ENCODE measurements at places on chromosomes 13 and 19. TPM values are rescaled to one million over a fixed set of nuclear protein-coding genes. Genes with fewer than 3 reads are reported as not detected.
A peak's percentile ranks its signal among the peaks of the same experiment; 100 is the strongest.

- no peak for DNase-seq
Measured at GRCh38 chr13:99311137-99311536, 3.9 kb upstream of the GPR183 start.

- DNase-seq = peak; percentile 42
Measured at GRCh38 chr13:113367020-113367560, 3.2 kb upstream of the GRTP1 start.

- no peak for DNase-seq
Measured at GRCh38 chr19:4049432-4049831, 17.3 kb downstream of the ZBTB7A start.

- DNase-seq = no peak
Measured at GRCh38 chr13:94993616-94994015, 281.3 kb upstream of the SOX21 start.

DNA sequence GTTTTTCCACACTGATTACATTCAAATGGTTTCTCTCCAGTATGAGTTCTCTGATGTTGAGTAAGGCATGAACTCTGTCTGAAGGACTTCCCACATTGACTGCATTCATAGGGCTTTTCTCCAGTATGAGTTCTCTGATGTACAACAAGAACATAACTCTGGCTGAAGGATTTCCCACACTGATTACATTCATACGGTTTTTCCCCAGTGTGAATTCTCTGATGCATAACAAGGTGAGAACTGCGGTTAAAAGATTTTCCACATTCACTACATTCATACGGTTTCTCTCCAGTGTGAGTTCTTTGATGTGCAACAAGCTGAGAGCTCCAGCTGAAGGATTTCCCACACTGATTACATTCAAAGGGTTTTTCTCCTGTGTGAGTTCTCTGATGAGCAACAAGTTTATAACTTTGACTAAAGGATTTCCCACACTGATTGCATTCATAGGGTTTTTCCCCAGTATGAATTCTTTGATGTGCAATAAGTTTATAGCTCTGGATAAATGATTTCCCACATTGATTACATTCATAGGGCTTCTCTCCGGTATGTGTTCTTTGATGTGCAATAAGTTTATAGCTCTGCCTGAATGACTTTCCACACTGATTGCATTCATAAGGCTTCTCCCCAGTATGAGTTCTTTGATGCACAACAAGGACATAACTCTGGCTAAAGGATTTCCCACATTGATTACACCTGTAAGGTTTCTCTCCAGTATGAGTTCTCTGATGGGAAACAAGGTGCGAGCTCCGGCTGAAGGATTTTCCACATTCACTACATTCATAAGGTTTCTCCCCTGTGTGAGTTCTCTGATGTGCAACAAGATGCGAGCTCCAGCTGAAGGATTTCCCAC is 23.5 kb downstream of the ZNF180 start:
- no peak for DNase-seq

GRCh38 chr19:56177564-56178243 is 1.9 kb downstream of the GALP start:
- DNase-seq = no peak

DNA sequence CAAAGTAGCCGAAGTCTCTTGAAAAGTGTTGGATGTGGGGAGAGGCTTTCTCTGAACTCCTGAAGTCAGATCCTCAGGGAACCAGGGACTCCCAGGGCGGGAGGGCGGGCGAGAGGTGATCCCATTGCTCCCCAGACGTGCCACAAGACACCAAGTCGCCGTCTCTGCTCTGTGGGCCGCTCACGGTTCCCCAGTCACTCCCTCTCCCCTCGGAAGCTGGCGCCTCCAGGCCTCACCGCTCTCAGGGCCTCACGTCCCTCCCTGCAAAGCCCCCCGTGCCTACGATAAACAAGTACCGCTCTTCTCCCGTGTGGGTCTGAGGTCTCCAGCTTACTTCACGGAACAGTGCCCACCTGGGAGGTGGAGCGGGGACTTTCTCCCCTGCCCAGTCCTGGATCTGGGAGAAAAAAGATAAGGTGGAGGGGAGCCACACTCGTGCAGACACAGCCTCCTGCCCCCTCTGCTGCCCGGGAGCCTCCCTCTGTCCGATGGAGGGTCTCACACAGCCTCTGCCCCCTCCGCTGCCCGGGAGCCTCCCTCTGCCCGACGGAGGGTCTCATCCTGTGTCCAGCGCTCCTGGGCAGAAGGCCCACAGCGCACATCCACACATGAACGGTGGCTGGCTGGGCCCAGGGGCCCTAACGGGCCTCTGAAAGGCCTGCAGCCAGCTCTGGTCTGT is 50.7 kb downstream of the GAS6 start:
- DNase-seq = no peak

DNA sequence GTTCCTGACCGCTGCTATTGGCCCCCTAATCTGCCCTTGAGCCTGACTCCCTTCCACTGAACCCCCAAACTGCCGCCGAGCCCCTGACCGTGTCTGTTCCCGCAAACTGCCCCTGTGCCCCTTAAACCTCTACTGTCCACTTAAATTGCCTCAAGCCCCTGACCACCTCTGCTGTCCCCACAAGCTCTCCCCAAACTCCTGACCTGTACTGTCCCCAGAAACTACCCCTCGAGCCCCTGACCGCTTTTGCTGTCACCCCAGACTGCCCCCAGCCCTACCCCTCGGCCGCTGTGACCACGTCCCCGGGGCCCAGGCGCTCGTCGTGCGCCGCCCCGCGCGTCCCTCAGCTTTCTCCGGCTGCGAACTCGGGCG is 382 bp downstream of the ZNF77 start:
- DNase-seq = no peak

GRCh38 chr19:12187625-12188024 is 24.7 kb downstream of the ZNF136 start:
- no peak for DNase-seq

GRCh38 chr19:37817180-37817981 is 38.0 kb upstream of the ZNF573 start:
- peak; percentile 54 for DNase-seq

DNA sequence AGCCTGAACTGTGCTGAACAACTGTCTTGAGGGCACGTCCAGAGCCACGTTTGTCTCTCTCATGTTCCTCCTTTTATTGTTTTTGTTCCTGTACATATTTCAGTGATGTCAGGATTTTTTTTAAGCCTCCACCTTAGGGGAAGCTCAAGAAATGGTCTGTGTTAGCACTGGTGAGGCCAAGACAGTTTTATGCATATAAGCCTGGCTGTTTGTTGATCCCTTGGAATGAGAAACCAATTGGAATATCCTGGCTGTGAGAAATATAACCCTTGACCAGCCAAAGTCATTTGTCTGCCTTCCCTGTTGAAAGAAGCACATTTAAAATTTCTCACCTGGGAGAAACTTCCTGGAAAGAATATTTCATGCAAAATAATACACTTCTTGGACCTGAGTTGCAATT is 115.8 kb downstream of the DNAJC15 start:
- no peak for DNase-seq

DNA sequence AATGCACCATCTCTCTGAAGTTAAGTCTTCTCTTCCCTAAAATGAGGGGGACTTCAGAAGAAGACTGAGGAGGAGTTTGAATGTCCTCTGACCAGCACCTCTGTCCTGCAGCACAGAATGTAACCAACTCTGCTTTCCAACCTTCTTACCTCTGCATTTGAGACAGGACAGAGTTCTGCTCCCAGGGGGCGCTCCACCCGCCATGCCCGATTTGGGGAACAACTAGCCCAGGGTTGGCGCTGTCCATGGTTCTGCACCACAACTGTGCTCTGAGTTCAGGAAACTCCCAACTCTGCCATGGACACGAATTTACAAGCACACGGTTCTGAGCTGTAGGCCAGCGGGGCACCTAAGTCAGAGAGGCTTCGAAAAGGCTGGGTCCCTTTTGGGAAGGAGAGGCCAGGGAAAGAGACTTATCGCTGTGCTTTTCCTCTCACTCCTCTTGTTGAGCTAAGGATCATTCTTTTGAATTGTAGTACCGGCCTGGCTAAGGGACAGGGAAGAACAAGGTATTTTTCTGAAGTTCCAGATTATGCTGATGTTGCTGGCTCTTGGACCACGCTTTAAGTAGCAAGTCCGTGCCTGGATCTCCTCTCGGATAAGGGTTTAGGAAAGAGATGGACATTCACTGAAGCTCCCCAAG is 22.2 kb downstream of the SIGLEC5 start:
- no peak for DNase-seq

- DNase-seq = no peak
Measured at GRCh38 chr13:23513455-23513854, 56.8 kb upstream of the TNFRSF19 start.

DNA sequence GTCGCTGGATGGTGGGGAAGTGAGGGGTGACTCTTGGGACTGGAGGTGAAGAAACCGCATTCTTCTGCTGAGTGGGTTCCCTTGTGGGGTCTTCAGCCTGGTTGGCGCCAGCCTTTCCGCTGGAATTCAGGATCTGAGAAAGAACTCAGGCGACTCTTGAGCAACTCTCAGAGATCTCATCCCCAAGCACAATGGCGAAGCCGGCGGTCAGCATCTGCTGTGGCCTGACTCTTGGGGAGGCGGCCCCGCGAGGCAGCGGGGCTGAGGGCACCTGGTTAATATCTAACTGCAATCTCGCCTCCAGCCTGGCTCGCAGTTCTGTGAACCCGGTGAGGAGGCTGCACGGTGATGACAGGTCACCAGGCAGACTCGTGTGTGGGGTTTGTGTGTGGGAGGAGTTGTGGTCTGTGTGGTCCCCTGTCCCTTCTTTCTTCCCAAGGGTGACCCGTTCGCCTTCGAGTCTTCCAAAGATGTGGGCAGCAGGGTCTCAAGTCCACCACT is 883 bp downstream of the ZNF441 start:
- DNase-seq = peak; percentile 19

DNA sequence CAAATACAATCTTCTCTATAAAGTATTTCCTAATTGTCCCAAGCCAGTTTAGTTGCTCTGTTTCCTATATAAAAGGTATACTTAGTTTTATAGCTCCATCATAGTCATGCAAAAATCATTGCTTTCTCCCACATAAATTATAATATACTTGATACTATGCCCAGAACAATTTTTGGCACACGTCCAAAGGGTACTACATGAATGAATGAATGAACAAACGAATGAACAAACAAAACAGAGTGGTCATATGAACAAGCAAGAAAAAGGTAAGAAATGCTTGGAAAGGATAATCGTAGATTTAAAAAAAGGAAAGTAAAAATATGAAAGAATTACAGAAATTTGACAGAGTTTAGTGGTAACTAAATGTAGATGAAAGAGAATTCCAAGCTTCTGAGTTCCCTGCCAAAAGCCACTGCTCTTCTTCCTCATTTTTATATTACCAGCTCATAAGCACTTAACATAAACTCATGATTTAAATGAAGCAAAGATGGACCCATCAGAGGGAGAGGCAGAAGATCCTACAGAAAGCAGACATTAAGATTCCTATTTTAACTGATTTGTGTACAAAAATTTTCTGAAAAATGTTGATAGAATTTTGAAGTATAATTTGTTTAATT is 123.2 kb downstream of the ENOX1 start:
- DNase-seq = no peak

DNA sequence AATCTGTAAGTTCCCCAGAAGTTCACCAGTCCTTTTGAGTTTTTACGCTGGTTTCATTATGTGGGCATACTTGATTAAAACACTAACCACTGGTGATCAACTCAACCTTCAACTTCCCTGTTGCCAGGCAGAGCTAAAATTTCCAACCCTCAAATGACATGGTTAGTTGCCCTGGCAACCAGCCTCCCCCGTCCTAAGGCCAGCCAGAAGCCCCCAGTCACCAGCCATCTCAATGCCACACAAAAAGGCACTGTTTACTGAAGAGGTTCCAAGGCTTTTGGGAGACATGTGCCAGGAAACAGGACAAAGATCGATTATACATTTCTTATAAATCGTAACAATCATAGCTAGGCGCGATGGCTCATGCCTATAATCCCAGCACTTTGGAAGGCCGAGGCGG is 1.6 kb downstream of the ZNF649 start:
- DNase-seq = no peak

DNA sequence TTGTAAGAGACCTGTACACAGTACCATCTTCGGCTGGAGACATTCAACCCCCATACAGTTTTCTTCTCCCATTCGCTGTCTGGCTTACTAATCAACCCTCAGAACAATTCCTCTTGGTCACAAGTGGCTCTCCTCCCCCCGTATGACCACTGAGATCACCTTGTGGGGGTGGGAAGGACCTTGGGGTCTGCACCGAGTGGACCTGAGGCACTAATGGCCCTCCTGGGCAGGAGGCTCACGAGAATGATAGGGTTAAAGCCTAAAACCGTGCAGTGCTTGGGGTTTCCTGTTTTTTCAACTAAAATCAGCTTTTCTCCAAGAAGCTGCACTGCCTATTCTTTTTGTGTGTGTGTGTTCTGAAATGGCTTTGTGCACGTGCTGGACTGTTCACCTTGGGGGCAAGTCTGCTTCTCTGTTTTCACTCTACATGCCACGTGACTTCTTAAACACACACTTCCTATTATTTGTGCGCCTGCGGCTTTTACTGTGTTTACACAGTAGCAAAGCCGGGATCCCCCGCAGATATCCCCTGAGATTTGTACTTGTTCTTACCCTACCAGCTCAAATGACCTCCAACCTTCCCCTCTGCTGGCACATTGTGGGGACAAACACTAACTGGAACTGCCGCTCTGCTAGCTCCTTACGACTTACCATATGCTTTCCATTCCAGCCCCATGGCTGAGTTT is 12.3 kb downstream of the RBM26 start:
- DNase-seq = no peak

GRCh38 chr13:113152691-113152983 is 5.8 kb upstream of the PROZ start:
- no peak for DNase-seq

GRCh38 chr19:39749981-39750380 is 12.2 kb upstream of the CLC start:
- DNase-seq = no peak

CBLC gene
- not detected for total RNA-seq

S1PR2 gene
- 8.0 TPM for total RNA-seq

PLIN4 gene
- total RNA-seq = not detected

NANOS3 gene
- 0.88 TPM for total RNA-seq

ERICH6B gene
- not detected for total RNA-seq

ZIC5 gene
- not detected for total RNA-seq

NFKBIB gene
- 71.9 TPM for total RNA-seq

KIR3DL2 gene
- 1.1 TPM for total RNA-seq

GZMM gene
- 52.7 TPM for total RNA-seq

ZNF730 gene
- 0.27 TPM for total RNA-seq

C5AR1 gene
- total RNA-seq = 3.2 TPM

GRIN2D gene
- 0.45 TPM for total RNA-seq
